CD4-positive, alpha-beta T cell treated with Interleukin-6 for 4 hours (primary cell): ENCODE measurements at places on chromosomes 5 and 9.

DNA sequence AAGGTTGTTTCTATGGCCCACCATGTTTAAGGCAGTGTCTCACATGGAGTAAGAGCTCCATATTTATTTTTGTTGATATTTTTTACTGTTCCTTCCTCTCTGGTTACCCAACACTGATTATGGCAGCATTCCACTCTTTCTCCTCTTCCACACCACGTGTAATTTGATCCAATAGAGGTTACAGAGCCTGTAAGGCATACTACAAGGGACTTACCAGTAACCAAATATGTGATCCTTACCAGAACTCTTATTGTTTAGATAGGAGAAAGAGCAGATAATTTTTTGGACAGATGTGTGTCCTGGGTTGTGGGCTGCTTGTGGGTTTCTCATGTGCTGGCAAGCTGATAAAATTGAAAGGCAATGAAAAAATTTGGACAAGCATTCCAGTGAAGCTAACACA, 261.3 kb downstream of the TMEM167A start:
- no peak for DNase-seq

DNA sequence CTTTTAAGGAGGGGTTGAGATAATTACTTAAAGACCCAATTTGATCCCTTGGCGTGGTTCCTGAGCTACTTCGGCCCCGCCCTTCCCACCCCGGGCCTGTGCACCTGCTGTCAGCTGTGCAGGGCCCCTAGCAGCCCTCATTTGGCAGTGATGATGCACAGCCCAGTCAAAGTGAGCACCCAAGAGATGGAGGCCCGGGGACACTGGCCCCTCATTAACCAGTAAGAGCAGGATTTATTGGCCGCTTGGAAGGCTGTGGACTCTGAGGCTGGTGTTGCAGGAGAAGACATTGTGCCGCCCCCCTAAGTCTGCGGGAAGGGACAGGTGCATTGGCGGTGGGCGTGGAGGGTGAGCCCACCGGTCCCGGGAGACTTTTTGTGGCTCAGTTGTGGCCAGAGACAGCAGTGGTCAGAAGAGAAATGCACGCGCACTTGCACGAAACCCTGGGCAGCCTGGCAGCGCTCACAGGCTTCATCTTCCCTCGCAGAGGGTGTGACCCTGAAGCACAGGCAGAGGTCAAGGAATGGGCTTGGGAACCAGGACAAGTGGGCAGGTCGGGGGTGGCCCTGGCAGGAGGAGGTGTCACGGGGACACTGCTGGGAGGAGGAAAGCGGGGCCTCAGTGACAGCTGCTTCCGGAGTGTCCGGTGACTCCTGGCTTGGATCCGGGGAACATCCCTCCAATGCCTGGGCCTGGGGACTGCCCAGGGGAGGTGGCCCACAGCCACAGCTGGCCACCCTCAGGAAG, 74.0 kb upstream of the RXRA start:
- DNase-seq = no peak

DNA sequence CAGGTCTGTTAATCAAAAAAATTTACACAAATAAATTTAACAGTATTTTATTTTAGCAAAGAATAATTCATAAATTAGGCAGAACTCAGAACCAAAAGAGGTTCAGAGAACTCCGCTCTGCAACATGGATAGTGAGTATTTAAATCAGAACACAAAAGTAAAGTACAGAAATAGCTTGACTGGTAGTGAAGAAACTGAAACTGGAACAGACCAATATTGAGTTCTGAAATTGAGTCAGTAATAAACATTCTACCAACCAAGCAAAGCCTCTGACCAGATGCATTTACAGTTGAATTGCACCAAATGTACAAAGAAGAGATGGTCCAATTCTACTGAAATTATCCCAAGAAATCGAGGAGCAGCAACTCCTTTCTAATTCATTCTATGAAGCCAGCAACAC, 1542.8 kb downstream of the EFNA5 start:
- no peak for DNase-seq

- DNase-seq = peak; percentile 44
These were observed 65.0 kb downstream of the FGF18 start for GRCh38 chr5:171484460-171484899.

GRCh38 chr5:1490376-1490775, 33.4 kb downstream of the LPCAT1 start:
- no peak for DNase-seq

DNA sequence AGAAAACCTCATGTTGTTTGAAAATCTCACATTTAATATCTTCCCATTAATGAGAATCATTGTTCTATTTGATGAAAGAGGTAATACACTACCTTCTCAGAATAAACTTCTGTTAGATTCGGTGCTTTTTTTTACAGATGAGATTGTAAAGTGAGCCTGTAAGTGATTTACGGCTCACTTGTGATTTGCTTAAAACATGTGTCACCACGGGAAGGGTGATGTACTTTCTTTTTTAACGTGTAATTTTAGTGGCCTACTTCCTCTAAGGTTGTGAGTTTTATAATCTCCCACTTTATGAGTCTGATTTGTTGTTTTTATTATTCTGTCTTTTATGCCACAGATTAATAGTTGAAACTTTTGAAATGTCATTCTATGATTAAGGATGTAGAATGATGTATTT, 15.9 kb downstream of the ANXA1 start:
- DNase-seq = no peak

DNA sequence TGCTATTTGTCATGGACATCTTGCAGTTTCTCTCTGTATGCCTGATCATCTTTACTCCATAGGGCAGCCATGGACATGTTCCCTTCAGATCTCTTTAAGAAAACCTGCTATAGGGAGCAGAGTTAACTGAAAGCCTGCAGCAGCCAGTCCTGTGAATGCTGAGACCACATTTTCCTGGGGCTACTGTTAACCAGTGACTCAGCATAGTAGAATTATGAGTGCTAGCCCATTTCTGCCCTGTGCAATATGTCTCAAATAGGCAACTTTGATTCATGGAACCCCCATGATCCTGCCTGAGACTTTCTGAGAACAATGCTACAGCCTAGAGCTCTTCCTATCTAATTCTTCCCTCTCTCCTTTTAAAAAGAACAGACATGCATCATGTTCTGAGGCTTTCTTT, 624.2 kb downstream of the CHSY3 start:
- DNase-seq = no peak

DNA sequence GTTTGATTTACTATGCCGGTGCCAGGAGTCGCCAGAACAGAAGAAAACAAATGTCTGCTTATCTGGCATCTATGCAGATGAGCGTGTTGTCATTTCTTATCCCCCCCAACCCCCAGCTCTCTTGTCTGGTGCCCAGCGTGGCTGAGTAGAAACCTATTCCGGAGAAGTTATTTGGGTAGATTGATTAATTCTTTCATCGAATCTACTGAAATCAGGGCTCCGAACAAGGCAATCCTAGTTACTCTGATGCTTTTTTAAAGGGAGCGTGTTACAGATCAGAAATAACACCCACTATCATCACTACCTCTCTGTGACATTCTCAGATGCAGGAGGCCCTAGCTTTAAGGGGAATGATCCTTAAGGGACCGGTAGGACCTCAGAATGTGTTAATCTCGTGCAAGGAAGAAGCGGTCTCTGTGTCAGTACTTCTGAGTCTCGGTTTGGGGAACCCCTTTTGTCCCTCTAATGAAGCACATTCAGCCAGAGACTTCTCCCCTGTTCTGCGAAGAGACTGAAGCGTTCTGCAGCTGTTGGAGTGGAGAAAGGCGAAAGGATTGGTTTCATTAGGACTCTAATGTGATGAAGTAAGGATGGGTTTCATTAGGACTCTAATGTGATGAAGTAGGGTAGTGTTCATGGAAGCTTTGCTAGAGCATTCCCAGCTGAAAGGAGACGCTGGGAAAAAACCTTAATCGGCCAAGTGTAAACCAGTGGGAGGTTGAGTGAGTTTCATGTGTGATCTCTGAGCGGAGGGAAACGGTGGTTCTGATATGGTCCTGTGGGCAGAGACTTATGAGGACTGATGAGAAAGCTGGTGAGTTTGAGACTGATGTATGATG, 1.5 kb downstream of the PIP5K1B start:
- no peak for DNase-seq

DNA sequence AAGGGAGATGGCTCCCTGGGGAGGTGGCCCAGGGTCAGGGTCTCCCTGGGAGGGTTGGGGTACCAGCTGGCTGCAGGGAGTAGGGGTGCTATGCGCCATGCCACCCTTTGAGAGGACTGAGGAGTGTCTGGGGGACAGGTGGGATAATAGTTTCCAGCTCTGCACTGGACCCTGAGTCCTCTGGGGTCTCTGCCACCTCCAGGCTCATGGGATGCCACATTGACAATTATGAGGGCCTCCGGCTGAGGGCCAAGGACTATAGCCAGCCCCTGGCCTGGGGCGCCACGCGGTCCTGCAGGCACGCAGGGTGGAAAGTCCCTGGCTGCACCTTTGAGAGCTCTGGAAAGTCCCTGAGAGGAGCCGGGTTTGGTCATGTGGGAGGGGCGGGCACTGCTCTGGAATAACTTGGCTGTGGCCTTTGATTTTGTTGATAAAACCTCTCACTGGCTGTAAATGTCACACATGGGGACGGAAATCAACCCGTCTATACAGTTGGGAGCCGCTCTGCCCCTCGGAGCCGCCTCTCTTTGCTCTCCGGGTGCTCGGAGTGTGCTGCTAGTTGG, 16.0 kb downstream of the TRAF2 start:
- DNase-seq = peak; percentile 73

DNA sequence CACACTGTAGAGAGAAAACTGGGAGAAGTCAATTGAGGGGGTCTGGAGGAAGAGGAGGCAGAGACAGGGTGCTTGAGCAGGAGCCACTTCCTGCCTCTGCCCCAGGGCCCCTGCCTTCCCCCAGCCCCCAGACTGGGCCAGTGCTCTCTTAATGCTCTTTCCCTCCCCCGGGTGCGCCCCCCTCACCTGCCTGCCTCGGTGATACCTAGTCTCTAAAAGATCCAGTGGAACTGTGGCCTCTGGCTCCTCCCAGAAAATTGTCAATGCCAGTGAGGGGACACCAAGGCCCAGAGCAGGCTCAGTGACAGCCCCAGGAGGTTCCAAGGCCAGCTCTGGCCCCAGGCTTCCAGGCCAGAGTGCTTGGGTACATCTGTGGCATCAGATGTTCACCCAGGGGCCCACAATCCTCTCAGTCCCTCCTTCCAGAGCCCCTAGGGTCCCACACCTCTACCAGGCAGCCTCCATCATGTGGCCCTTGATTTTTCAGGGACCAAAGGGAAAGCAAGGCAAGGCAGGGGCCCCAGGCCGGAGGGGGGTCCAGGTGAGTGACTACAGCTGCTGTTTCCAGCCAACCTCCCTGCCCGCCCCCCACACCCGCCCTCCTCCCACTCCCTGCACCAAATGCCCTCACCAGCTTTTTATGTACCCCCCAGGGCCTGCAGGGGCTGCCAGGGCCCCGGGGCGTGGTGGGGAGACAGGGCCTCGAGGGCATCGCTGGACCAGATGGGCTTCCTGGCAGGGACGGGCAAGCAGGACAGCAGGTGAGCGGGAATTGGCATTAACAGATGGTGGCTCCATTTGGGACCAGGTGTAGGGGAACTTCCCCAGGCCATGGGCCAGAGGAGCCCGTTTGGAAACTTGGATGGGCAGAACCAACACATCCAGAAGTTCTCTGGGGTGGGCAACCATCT, 33.1 kb upstream of the ORM1 start:
- DNase-seq = no peak

GRCh38 chr9:4680750-4681149, 1.4 kb downstream of the CDC37L1 start:
- no peak for DNase-seq

DNA sequence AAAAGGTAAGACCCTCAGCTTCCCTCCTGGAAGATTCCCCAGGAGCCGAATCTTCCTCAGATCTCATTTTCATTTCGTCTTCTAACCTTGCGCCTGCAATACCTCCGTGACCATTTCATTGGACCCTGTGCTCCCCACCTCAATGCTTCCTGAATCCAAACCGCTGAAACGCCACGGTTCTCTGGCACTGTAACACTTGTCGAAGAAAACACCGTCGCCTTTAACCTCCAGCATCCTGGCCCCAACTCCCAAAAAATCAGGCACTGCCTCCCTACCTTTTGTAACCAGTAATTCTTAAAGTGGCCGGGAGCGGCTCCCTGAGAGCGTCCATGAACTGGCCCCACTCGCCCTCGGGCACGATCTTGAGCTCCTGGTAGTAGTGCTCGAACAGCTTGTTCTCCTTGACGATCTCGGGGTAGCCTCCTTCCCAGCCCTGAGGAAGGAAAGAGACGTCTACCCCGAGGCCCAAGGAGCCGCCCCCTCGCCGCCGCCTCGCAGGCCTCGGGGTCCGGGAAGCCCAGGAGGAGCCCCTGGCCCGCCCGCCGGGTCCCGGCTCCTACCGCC, 438 bp downstream of the NSUN2 start:
- DNase-seq = no peak

GRCh38 chr5:17634160-17634559, at the start of gene TAF11L14:
TAF11L14 (plus strand) TSS chr5:17634460.
- no peak for DNase-seq

- DNase-seq = no peak
These were observed 43.7 kb upstream of the PRSS3 start for GRCh38 chr9:33751536-33752129.

- no peak for DNase-seq
These were observed 40.2 kb upstream of the TRIM32 start for GRCh38 chr9:116646661-116647514.

- no peak for DNase-seq
These were observed 5.5 kb downstream of the UBE2D2 start for GRCh38 chr5:139566611-139567010.

- DNase-seq = no peak
These were observed 38.8 kb downstream of the FABP6 start for GRCh38 chr5:160268121-160268520.

- DNase-seq = no peak
These were observed 48.4 kb downstream of the MRPL36 start for GRCh38 chr5:1751026-1751863.

- no peak for DNase-seq
These were observed 180.2 kb downstream of the FBXL17 start for GRCh38 chr5:108201721-108202120.

DNA sequence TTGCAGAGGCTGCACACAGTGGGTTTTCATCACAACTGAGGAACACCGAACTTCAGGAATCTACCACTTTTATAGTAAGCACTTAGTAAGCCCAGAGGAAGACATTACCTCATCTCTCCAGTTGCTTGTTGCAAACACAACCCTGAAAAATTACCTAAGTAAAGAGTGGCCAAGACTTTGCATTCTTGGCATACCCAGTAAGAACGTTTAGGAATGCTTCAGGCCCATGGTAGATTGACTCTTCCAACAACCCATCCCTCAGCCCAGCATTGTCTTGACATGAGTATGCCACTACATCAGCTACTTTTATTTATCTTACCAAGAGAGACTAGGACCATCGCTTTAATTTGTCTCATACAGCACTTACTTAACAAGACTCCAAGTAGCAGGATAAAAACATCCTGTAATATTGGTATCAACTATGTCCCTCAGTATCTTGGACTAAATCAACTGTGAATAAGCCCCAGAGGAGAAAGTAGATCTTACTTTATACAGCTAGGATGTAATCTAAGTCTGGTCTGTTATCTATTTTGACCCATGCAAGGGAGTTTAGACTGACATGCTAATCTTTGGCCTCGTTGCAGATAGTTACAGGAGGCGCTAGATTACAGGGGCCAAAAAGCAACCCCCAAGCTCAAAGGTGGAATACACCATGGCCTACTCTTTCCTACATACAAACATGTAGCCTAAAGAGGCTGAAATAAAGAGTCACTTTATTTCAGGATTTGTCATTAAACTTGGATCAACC, 114.9 kb downstream of the INVS start:
- DNase-seq = no peak
